ENCODE measurements at places on chromosomes 12 and 14.
A peak's percentile ranks its signal among the peaks of the same experiment; 100 is the strongest.

DNA sequence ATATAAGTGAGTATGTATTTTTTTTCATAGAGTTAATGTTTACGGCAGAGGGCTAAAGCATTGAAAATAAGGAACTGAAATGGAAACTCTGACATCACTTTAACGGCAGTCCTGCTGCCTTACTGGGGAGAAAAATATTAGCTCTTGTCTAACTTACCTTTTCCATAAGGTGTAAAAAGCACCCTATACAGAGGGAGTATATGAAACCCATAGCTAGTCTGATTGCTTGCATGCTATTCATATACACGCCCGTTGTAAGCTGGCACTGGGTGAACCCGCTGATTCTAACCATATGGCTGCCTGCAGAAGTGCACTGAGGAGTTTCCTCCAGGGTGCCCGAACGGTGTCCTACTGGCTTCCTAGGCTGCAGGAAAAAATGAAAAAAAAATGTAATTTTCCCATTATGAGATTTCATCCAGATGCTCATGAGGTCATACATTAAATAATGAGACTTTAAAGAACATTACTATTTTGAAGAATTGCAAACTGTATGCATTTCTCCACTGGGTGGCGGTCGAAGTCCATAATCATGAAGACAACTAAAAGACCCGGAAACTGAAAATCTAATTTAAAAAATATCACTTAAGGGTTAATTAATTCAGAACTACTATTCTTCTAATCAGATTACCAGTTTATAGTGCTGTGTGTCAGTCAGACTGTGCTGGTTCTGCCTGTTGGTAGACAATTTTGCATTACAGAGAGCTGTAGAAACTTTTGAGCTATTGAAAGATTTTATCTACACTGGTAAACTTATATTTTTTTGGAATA, 144.7 kb downstream of the ALX1 start:
- DNase-seq: peak; percentile 28

DNA sequence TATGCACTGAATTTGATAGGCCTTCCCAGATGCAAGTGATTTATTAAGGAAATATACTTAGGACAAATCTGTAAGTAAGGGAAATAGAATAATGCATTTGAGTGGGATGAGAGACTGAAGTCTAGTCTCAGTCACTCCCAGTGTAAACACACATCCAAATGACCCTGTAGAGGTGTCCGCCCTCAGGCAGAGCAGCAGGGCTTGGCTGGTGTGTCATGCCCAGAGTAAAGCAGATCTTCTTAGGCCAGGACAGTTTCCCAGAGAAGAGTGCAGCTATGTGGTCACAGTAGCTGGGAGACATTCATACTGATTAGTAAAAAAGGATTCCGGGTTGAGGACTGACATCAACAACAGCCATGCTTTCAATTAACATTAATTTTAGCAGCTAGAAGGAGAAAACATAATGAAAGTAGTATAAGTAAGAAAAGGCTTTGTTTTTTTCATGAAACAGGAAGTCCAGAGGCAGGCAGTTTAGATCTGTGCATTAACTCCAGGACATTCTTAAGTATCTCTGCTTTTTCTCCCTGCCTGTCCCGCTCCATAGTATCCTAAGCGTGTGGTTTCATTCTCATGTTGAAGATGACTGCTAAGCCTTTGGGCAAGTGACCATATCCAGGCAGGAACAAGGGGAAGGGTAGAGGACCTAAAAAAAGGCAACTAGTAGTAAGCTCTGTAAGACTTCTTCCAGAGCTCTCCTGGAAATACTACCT, 35.7 kb downstream of the CNTN1 start:
- peak; percentile 30 for DNase-seq

- peak; percentile 42 for DNase-seq
Measured at GRCh38 chr12:27974735-27975221, 2.2 kb upstream of the PTHLH start.

GRCh38 chr14:92680781-92681650, 67.4 kb downstream of the LGMN start:
- DNase-seq: peak; percentile 80

GRCh38 chr12:21607701-21608100, 3.1 kb upstream of the GYS2 start:
- DNase-seq: peak; percentile 22

- DNase-seq: no peak
Measured at GRCh38 chr12:9066183-9066623, 49.5 kb downstream of the A2M start.
